T-helper 17 cell (primary cell): ENCODE measurements at places on chromosomes 5 and 9. TPM values are rescaled to one million over a fixed set of nuclear protein-coding genes. Genes with fewer than 3 reads are reported as not detected.
A peak's percentile ranks its signal among the peaks of the same experiment; 100 is the strongest.

DNA sequence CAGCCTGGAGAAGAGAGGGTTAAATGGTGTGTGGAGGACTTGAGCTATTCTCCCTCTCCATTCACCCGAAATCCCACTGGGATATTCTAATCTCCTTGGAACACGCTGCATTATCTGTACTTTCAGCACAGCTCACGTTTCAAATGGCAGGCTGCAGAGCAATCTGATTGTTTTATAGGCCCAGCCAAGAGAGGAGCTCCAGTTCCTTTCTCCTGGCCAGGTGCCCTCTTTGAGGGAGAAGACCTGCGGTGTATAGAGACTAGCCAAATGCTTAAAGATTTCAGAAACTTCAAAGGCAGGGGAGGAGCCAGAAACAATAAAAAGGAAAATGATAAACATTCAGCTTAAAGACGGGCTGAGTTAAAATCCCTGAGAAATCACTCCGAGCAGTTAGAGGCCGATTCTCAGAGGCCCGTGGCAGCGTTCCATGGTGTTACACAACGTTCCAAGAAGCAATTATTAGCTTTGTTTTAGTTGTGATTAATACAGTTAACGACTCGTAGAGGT, 564.0 kb upstream of the KLF4 start:
- DNase-seq = no peak

DNA sequence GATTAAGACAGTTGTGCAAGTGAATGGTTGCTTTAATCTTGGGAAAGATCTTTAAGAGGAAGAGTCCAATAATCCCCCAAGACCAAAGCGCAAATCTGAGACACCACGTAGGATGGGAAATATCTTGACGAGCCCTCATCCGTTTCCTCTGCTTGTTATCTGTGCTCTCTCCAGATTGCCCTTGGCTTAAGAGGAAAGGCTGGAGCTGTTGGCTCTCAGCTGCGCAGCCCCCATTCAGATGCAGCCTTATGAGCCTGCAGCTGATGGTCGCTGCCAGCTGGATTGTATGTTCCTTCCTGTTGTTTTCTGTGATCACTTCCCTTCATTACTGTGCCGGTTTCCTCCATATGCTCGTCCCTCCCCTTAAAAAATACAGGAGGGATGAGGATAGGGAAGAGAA, 47.7 kb downstream of the PWWP2A start:
- DNase-seq = no peak

GRCh38 chr5:108642170-108642906, 105.4 kb upstream of the FER start:
- DNase-seq = peak; percentile 26

SLC2A6 gene
- 3.4 TPM for total RNA-seq

FAM81B gene
- 3.6 TPM for total RNA-seq

DNA sequence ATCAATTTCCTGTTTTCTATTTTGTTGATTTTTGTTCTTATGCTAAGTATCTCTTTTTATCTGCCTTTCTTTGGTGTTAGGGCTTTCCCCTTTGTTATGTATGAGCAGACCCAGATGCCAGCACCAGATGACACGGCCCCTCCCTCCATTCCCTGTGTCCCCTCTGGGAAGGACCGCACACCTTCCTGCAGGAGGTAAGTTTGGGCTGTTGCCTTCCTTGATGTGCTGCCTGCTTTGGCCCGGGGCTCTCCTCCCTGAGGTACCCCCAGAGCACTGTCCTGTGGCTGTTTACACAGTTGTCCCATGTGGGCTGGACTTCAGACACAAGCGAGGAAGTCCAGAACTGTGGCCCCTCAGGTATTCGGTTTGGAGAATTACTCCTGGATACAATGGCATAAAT, 343.8 kb upstream of the IRX1 start:
- no peak for DNase-seq

SEMA4D gene
- 250 TPM for total RNA-seq

GRCh38 chr5:72232838-72233237, 87.2 kb downstream of the MRPS27 start:
- no peak for DNase-seq

MAN2A1 gene
- total RNA-seq = 51.6 TPM

- no peak for DNase-seq
Observed at GRCh38 chr9:113957821-113958341, 81.8 kb downstream of the ZNF618 start.

DNA sequence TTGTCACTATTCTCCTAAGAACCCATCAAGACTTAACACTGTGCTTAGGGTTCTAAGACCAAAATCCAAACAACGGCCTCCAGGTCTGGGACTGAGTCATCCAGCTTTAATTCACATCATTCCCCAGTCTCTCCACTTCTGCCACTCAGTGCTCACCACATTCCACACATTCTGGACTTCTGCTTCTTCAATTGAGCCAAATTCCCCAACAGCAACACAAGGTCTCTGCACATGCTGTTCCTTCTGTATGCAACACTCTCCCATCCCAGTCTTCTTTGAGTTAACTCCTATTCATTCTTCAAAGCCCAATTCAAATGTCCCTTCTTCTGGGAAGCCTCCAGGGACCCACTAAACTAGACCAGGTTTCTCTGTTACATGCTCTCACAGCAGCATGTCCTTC, 97.8 kb downstream of the GPR21 start:
- no peak for DNase-seq

GRCh38 chr5:151026679-151027078, 6.3 kb downstream of the GPX3 start:
- DNase-seq = no peak

- no peak for DNase-seq
Observed at GRCh38 chr9:4741365-4742089, 525 bp upstream of the AK3 start.

- no peak for DNase-seq
Observed at GRCh38 chr5:107808671-107809137, 138.0 kb upstream of the EFNA5 start.

DNA sequence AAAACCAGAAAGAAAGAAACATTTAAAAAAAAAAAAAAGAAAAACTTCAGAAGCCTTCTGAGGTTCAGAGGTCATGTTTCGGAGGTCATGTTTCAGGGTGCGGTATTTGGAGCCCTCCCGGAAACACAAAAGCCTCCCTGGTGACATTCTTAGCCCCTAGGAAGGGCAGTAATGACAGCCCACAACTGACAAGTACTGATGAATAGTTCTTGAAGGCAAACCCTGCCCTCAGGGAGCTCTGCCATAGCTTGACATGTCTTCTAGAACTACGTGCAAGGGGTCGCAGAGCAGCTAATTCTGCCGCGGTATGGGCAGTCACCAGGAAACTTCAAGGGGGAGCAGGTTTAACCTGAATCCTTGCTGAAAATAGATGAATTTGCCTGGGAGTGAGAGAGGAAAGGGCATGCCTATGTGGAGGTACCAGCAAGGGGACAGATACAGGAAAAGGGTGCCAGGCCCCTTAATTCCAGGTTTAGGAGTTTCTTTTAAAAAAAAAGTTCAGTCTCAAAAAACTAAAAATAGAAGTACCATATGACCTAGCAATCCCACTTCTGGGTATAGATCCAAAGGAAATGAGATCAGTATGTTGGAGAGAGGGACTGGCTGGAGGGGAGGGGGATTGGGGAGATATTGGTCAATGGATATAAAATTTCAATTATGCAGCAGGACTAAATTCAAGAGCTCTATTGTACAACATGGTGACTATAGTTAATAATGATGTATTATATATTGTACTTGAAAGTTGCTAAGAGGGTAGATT, 98.4 kb downstream of the C9orf152 start:
- no peak for DNase-seq

DNA sequence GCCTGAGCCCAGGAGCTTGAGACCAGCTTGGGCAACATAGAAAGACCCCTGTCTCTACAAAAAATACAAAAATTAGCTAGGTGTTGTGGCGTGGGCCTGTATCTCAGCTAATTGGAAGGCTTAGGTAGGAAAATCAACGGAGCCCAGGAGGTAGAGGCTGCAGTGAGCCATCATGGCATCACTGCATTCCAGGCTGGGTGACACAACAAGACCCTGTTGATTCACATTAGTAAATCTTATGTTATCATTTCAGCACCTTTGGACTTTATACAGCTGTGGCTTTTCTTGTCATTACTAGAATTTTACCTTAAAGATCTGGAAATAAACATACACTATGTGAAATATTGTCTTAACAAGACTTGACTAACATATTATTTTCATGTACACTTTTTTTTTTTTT, 185.0 kb downstream of the ZNF608 start:
- no peak for DNase-seq

DNA sequence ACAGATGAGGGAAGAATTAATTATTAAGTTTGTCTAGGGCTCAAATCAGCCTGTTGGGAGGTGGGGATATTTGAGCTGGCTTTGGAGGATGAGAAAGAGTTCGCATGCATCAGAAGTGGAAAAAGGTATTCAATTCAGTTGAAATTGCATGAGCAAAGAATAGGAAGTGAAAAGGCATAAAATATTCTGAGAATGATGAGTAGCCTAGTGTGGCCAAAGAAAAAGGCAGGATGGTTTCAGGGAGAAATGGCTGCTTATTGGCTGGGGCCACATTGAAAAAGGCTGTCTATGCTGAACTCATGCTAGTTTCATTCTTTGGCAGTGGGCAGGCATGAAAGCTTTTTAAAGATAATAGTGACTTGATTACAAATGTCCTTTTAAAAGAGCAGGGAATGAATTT, 235.4 kb upstream of the RIOK2 start:
- no peak for DNase-seq

DNA sequence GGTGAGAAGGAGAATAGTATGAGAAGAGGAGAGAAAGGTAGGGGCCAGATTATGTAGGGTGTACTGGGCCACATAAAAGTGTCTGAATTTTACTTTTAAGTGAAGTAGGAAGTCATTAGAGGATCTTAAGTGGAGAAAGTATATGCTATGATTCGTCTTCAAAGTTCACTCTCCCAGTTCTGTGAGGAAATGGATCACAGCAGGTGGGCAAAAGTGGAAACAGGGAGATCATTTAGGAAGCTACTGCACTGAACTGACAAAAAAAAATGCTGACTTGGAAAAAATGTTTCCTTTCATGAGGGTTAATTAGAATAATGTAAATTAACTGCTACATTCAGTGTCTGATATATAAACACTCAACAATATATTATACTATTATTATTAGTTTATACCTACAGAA, 2.4 kb downstream of the KIF24 start:
- DNase-seq = no peak

SYNPO gene
- total RNA-seq = 1.5 TPM

DNA sequence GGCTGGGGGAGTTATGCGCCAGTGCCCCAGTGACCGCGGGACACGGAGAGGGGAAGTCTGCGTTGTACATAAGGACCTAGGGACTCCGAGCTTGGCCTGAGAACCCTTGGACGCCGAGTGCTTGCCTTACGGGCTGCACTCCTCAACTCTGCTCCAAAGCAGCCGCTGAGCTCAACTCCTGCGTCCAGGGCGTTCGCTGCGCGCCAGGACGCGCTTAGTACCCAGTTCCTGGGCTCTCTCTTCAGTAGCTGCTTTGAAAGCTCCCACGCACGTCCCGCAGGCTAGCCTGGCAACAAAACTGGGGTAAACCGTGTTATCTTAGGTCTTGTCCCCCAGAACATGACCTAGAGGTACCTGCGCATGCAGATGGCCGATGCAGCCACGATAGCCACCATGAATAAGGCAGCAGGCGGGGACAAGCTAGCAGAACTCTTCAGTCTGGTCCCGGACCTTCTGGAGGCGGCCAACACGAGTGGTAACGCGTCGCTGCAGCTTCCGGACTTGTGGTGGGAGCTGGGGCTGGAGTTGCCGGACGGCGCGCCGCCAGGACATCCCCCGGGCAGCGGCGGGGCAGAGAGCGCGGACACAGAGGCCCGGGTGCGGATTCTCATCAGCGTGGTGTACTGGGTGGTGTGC, at the start of gene RXFP3:
Gene RXFP3, plus strand, starts transcription at position 6 of the 636 bp plus-strand sequence. Its CDS starts 355 bp downstream, at position 361.
- no peak for DNase-seq

GRCh38 chr5:16679863-16680262, 63.1 kb upstream of the RETREG1 start:
- DNase-seq = no peak

GRCh38 chr5:113187906-113188305, 211.3 kb downstream of the DCP2 start:
- DNase-seq = no peak

NKD2 gene
- total RNA-seq = not detected

- no peak for DNase-seq
Observed at GRCh38 chr5:140408750-140409241, 7.2 kb downstream of the ANKHD1 start.

DNA sequence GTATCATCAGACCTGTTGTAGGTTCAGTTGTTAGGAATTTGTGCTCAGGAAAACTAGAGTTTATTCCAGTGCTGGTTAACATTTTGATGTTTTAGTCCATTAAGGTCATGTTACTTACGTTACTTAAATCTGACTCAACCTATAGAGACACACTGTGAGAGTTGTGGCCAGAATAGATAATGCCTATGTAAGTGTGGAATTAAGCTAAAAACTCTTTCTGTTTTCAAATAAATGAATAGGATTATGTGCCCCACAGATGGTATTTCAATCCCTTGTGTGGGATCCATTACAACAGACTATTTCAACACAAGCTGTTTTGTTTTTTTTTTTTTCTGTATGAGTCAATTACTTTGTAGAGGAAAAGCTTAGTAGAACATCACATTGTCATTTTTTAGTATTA, 68.1 kb downstream of the MEGF10 start:
- no peak for DNase-seq

WDR31 gene
- 0.86 TPM for total RNA-seq

DNA sequence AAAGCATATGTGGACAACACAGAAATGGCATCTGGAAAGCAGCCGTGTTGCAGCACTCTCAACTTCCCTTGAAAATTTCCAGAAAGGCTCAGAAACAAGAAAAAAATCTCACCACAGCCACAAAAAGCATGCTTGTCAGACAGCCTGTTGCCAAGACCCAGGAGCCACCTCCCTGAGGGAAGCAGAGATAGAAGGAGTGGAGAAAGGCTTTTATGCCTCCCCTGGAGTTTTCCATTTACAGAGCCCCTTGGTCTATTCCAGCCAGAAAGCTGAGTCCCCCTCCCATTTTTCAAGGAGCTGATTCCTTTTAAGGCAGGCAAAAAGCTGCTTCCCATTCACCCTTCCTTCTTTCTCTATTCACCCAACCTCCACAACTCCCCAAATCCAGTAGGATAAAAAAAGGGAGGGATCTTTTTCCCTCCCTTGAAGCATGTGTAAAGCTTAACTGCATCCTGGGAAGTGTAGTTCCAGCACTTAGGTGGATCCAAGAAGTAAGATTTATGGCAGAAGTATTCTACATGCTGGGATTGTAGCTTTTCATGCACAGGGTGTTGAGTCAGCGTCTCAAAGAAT, 37.1 kb upstream of the PALM2AKAP2 start:
- no peak for DNase-seq

TSLP gene
- not detected for total RNA-seq

DNA sequence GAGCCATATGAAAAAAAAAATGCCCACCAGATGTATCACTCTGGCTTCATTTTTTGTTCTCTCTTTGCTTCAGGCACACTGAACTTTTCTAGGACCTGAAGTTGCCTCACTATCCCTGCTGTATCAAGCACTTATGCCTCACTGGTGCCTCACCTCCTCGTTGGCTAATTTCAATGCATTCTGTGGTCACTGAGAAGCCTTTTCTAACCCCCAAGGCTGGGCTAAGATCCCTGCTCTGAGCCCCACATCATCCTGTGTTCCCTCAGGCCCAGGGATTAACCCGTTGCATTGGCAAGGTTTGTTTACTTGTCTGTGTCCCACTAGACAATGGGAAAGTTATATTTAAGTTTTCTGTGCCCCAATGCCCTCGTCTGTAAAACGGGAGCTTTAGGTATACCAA, 362.7 kb downstream of the OSTF1 start:
- no peak for DNase-seq
